Iris pigment epithelial cell (primary cell): ENCODE measurements at places on chromosomes 4 and X.
A peak's percentile ranks its signal among the peaks of the same experiment; 100 is the strongest.

- DNase-seq: peak; percentile 90
Measured at GRCh38 chr4:1011022-1011665, at the start of gene FGFRL1. FGFRL1 (plus strand) TSS chr4:1011626; CDS start chr4:1012486, 860 bp downstream.

- no peak for DNase-seq
Measured at GRCh38 chr4:125658773-125659172, 344.0 kb downstream of the FAT4 start.

DNA sequence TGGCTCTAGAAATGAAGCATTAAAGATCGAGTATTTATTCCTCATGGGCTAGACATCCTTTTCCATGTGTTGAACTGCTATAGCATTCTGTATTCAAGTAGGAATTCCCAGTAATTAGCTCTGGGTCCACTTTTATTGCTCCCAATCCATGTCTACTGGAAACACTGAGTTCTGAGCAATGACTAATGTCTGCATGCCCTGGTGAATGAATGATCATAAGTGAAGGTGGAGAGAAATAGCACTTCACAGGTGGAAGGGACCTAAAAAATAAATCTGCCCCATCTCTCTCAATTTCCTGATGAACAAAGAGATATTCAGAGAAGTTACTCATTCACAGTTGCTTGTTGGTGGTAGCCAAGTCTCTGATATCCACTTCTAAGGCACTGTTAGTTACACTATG, 34.6 kb upstream of the CXCL8 start:
- DNase-seq: no peak

DNA sequence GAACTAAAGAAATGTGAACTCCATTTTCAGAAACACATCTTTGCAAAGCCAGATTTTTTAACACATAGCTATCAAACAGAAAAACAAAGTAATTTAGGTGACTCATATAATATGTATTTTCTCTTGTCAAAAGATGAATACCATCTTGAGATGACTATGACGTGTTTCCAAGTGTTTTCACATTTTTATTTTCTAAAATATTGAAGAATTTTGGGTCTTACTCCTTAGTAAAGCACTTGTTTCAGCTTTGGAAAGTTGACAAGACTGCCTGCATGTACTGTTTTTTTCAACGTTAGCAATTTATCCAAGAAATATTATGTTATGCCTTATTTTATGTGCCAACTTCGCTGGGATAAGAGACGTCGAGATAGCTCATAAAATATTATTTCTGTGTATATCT, 733.9 kb upstream of the EPHA5 start:
- no peak for DNase-seq

DNA sequence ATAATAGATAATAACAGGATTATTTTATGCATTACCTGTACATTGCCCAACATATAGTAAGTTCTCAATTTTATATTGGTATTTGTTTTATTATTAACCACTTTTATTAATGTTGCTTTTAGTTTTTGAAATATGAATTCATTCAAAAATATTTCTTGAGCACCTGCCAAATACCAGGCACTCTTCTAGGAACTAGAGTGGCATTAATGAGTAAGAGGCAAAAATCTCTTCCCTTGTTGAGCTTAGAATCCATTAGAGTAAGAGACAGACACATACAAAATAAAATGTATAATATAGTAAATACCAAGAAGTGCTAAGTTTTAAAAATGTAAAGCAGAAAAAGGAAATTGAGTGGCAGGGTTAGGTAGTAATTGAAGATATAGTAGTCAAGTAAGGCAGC, 45.8 kb downstream of the TET2 start:
- DNase-seq: no peak

DNA sequence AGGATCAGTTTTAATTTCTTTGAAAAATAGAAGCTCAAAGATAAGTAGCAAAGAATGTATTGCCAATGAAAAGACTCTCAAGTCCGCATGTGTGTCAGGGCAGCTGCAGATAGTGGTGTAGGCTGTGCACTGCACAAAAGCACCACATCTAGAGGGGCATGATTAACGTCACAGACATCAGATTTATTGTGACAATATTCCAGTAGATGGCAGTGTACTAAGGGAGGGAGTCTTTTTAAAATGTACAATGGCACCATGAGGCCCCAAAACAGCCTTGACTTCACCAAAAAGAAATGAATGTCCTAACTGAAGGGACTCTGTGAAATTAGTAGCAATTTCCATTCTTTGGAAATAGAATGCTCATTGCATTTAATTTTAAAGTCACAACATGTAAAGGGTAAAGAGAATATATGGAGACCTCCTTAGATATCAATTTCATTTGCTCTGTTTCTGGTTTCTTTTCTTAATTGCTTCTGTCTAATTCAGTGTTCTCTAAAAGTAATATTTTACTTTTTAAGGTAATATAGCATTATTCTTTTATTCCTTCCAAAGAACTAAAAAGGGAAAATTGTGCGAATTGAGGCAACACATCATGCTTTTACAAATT, 98.4 kb downstream of the ZNF827 start:
- DNase-seq: peak; percentile 53

- DNase-seq: no peak
Measured at GRCh38 chr4:37455301-37456131, 211.0 kb downstream of the NWD2 start.

DNA sequence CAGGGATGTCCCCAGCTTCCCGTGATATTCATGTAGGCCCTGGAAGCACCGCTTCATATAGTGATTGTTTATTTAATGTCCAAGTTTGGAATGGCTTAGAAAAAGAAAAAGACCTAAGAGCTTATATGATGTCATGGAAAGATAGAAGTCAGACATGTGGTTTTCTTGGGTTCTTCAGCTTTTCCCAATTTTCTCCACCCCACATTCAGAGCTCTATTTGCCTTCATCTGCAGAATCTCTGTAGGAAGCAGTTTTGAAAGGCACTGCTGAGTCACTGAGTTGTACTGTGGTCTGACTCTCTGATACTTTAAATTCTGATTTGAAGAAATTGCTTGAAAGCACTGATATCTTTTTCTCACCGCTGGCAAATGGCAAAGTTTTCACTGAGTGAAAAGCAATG, 120.6 kb upstream of the EDNRA start:
- DNase-seq: peak; percentile 93

- peak; percentile 88 for DNase-seq
Measured at GRCh38 chr4:173211838-173212237, 43.2 kb downstream of the GALNT7 start.

DNA sequence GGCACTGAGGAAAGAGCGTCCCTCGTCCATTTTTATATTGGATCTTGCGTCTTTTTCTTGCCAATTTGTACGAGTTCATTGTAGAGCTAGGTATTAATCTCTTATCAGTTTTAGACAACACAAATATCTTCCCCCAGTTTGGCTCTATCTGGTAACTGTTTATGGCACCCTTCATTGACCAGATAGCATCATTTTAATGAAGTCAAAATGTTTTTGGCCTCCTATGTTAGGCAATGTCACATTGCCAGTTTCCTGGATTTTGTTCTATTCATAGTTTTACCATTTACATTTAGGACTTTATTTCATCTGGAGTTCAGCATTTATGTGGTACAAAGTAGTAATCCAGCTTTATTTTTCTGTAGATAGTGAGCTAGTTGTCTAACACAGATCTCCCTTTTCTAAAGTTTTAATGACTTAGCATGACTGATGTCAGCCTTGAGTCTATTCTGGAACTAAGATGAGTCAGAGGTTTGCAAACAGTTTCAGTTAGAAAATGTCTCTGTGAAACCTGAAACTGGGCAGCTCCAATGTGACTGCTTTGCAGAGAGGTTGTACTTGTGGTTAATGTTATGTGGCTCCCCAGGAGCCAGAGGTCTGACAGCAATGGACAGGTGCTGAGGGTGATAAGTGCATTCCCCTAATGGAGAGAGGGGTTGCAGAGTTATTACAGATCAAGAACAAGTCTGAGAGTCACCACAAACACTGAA, 5.3 kb upstream of the STBD1 start:
- DNase-seq: peak; percentile 91

GRCh38 chr4:28427306-28428085, 1566.9 kb downstream of the STIM2 start:
- DNase-seq: peak; percentile 81

DNA sequence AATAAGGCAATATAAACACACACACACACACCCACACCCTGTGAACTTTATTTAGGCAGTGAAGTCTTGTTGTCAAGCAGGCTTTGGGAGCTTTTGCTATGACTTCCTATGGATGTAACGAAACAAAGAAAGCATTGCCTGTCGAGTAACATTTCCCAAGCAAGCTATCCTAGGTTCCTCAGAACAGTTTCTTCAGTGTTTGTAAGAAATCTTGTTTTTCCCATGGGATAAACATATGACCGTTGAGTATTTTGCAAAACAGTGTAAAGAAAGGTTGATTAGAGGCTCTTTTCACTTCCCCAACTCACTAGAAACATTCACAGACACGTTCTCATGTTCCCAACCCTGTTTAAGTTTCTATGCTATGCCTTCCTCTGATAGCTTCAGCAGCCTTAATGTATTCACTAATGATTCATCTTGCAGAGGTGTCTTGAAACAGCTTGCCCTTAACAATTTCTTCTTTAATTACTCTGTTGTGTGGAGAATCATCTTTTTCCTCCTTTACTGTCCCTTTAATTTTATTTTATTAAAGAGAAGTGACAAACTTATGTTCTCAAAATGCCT, 1947.1 kb upstream of the TENM3 start:
- DNase-seq: no peak

GRCh38 chrX:23012162-23012561, 12.4 kb downstream of the DDX53 start:
- no peak for DNase-seq

DNA sequence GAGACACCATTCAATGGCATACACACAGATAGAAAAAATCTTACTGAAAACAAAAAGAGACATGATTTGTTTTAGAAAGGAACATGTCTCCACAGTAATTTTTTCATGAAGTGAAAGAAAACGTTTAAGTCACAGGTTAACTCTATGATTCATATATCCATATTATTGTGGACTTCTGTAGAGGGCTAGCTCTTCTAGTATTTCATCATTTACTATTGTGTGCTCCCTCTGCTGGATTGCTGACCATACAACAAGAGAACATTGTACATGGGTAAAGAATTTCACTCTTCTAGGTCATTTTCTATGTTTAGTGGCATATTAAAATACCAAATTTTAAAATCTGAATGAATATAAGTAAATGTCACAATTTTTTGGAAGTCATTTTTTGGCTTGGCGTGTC, 91.8 kb upstream of the POU3F4 start:
- DNase-seq: peak; percentile 12
